ENCODE measurements at places on chromosomes 5 and 9.

- DNase-seq, result no peak
These were observed 16.0 kb downstream of the TRAF2 start for GRCh38 chr9:136902259-136902821.

- no peak for DNase-seq
These were observed 15.5 kb upstream of the PAIP1 start for GRCh38 chr5:43572357-43572756.

DNA sequence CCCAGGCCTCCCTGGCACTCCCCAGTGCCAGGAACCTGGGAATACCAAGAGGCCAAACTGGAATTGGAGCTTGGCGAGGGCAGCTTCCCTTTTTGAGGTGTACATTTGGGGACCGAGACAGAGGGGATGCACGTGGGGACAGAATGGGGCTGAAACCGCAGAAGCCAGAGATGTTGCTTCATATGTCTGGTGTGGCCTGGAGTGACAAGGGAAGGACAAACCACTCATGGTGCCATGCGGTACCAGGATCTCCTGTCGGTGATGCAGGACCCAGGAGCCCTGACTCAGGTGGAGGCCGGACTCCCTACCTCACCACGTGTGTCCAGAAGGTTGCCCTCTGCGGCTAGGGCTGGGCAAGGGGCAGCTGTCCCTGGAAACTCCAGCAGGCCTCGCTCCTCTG, 4.0 kb upstream of the CSF2 start:
- no peak for DNase-seq

DNA sequence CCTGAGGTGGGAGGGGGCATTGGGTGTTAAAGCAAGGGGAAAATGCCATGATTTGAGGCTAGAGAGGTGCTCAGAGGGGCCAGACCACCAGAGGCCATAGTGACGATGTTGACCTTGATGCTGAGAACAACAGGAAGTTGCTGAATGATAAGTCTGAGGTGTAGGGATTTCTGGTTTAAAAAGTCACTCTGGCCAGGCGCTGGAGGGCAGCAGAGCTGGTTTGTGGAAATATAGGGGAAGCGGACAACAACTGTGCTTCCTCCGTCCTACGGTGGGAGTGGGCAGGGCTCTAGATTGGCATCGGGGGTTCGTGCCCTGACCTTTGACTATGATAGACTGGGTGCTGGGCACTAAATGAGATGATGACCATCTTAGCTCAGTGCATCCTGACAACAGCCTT, 44.7 kb downstream of the STOM start:
- no peak for DNase-seq

GRCh38 chr9:126694206-126695081, 80.7 kb downstream of the LMX1B start:
- no peak for DNase-seq

- no peak for DNase-seq
These were observed 175.1 kb downstream of the CCDC192 start for GRCh38 chr5:127878174-127878750.

DNA sequence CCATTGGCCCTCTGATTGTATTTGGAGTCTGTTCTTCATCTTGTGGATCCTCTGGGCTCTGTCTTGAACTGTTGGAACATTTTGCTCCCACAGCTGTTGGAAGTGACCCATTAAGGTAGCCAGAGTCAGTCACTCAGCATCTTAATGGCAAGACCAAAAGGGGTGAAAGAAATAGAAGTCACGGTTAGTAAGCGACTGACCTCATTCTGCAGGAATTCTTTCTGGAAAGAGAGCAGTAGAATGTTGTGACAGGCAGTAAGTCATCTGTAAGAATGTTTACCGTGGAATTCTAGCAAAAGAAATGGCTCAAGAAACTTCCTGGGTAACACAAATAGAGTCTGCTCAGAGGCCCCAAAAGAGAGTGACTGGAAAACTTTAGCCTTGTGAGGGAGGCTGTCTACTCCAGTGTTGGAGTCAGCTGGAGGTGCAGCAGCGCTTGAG, 28.6 kb upstream of the TNC start:
- DNase-seq, result no peak

DNA sequence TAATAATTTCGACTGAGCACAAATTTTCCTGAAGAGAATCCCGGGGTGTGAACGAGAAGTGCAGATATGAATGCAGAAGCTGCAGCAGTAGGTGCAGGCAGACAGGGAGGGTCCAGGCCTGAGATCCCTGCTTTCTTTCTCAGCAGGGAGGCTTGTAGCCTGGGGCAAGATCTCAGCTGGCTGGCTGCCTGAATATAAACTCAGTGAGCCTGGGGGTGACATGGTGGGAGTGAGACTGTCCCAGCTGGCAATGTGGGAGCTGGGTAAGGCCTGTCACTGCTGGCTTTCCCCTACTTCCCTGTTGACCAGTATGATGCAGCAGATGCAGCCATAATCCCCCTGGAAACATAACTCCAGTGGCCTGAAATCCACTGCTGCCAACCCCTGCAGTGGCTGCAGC, 325.2 kb downstream of the CETN3 start:
- no peak for DNase-seq

- no peak for DNase-seq
These were observed 180.1 kb upstream of the MVB12B start for GRCh38 chr9:126146254-126147145.

GRCh38 chr5:107840592-107840991, 169.9 kb upstream of the EFNA5 start:
- no peak for DNase-seq

- no peak for DNase-seq
These were observed 544 bp downstream of the NPM1 start for GRCh38 chr5:171387970-171388815.

DNA sequence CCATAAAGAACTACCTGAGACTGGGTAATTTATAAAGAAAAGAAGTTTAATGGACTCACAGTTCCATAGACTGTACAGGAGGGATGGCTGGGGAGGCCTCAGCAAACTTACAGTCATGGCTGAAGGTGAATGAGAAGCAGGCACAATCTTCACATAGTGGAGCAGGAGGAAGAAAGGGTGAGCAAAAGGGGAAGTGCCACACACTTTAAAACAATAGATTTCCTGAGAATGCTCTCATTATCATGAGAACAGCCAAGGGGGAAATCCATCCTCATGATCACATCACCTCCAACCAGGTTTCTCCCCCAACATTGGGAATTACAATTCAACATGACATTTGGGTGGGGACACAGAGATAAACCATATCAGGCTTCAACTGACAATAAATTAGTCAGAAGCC, 664.9 kb downstream of the TAF11L14 start:
- no peak for DNase-seq

DNA sequence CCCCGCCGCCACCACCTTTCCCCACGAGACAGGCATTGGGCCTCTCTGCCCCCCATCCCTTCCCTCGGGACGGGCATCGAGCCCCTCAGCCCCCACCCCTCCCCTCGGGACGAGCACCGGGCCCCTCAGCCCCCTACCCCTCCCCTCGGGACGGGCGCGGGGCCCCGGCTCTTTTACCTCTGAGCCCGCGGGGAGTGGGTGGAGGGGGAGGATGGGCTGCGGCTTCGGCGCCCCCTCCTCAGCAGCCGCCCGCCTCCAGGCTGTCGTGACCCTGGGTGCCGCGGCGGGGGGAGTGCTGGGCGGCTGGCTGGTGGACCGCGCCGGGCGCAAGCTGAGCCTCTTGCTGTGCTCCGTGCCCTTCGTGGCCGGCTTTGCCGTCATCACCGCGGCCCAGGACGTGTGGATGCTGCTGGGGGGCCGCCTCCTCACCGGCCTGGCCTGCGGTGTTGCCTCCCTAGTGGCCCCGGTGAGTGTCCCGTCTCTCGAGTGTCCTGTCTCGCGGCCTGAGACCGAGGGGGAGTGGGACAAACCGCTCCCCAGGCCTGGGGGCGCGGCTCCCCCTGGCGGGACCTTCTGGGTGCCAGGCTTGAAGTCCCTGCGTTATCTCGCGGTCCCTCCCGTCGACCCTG, 791 bp downstream of the SLC2A8 start:
- no peak for DNase-seq

DNA sequence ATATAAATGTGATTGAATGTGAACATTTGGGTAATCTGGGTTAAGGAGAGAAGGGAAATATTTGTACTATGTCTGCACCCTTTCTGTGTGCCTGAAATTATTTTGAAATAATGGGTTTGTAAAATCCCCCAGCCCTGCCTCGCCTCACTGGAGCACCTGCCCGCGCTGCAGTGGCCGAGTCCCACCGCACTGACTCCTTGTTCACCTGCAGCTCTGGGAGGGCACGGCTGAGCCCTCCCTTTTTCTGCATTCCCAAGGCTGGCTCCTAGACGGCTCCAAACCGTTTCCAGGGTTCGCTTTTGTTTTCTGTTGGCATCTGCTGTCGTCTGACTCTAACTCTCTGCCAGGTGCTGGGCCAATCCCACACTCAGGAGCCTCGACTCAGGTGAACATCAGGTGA, 17.6 kb upstream of the PPP1R26 start:
- no peak for DNase-seq

DNA sequence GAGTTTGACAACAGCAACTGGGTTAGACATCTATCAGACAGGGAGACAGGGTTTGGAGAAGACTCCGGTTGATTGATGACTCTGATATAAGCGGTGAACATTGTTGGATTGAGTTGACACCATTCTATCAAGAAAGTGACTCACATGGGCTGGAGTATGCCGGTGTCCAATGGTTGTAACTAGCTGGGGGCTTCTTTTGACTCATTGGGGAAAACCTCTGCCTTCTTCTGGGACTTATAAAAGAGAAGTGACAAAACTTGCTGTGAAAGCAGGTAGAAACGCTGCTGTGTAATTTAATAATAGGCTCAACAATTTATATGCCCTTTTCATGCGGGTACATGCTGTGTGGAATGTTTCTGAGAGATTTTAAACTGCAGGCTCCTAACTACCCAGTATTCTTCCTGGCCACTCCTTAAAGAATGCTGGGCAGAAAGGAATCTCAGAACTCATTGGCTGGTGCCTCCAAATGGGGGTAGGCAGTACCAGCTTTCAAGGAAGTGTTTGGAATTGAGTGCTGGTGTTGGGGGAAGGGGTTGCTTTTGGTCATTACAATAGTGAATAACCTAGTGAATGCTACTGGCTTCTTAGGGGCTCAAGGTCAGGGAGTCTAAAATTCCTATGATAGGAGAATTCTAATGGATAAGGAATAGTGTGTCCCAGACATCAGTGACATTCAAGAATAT, 43.9 kb downstream of the FYB1 start:
- DNase-seq, result no peak

DNA sequence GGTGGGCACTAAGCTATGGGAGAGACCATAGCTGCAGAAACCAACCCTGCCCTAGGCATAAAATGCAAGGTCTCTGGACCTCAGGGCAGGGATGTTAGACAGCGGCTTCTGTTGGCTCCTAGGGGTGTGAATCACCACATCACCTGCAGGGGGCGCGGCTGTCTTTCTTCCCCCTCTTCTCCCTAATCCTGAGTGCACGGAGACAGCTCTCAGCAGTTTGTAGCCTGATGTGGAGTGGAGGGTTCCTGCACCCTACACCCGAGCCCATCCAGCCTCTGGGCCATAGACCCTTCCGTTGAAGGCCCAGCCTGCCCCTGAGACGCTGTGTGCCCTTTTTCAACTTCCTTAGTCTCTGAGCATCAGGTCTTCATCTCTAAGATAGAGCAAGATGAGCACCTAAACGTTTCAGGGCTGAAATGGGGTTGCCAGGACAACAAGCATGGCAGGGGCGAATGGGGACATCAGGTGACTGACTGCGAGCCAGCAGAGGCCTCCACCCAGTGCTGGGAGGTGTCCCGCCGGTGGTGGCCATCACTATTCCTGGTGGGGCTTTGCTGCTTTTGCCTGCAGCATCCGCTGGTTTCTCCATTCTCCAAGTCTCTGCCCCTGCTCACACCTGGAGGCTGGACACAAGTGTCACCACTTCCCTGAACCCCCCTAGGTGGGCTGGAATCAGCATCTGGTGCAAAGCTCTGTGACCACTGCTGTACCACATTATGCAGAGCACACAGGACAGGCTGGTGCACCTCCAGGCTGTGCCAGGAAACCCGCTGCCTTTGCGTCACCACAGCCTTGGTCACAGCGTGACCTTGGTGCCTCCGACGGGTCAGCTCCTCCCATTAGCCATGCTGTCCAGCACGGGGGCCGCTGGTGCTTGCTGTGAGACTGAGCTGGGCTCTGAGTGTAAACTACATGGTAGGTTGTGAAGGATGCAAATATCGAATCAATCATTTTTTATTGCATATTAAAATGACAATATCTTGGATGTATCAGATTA, 2.5 kb upstream of the SEC16A start:
- peak; percentile 57 for DNase-seq

GRCh38 chr5:6909901-6910300, 196.7 kb downstream of the TENT4A start:
- no peak for DNase-seq

GRCh38 chr9:105535920-105536668, 21.8 kb upstream of the FKTN start:
- no peak for DNase-seq

DNA sequence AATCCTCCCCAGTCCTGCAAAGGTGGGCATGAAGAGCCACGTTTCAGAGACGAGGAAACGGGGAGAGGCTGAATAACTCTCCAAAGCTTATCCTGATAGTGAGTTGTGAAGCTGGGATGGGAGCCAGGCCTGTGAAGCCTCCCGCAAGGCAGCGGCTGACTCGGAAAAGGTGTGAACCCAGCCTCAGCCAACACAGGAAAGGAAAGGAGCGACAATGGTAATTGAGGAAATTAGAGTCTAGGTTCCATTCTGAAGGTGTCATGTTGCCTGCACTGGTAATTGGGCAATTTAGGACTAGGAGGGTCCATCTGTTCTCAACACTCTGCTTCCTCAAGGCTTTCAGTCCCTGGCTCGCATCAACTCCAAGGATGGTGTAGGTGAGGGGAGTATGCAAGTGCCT, 83.4 kb downstream of the LIFR start:
- DNase-seq, result no peak

DNA sequence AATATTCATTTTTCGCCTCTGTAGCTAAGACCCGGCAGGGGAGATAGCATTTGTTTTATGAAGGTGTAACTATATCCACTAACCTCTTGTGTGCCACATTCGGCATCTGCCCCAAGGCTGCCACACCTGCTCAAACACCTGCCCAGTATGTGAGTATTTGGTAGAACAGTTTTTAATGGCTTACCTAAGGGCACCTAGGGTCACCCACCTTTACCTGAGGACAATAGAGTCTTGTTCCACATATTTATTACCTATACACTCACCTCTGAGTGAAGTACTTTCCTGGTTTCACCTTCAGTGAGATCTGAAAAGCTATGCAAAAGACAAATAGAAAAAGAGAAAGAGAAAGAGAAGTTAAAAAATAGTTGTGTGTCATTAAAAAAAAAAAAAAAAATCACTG, 68.0 kb upstream of the PIP5K1B start:
- DNase-seq, result no peak
